ENCODE measurements at places on chromosomes 2 and 18. TPM values are rescaled to one million over a fixed set of nuclear protein-coding genes. Genes with fewer than 3 reads are reported as not detected.

Gene SCG2
- 4.4 TPM for total RNA-seq

Gene THUMPD2
- total RNA-seq: 19.5 TPM

Gene DYNAP
- 2.3 TPM for total RNA-seq

Gene CIB4
- not detected for total RNA-seq

Gene GPR75
- 4.4 TPM for total RNA-seq

Gene IL36A
- total RNA-seq: not detected

Gene SERPINB7
- not detected for total RNA-seq

Gene PKP4
- 52.3 TPM for total RNA-seq

Gene MTCL1
- total RNA-seq: 45.1 TPM

DNA sequence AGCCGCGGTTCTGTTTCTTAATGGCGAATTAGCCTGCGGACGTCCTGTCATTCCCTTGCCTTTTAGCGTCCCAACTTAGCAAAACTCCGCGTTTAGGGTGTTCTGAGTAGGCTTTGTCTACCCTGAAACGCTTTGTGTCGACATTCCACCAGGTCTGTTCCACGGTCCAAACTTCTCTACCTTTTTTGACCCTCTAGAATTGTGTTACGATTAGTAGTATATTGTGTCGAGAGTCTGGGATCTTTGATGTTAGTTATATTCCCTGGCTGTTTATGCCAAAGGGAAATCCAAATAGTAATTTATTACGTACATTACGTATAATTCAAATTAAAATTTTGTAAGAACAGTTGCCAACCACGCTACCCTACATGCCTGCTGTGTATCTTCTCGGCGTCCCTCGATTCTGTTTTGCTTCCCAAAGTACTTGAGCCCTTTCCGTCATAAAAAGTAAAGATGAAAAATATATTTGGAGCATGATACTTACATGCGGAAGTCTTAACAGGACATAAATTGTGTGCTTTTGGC is 495 bp upstream of the TTC32 start:
- H3K36me3 ChIP-seq: no peaks in the 10 kb centered on the region
- H3K27ac ChIP-seq: peak overlapping the region; percentile 47
- no peak for DNase-seq
- no peaks in the 10 kb centered on the region for H3K27me3 ChIP-seq

GRCh38 chr2:15049096-15049993 is 416.8 kb downstream of the LRATD1 start:
- H3K4me1 ChIP-seq: peaks cover 5% of the 10 kb centered on the region
- DNase-seq: no peak

GRCh38 chr2:234329202-234329960 is 167.5 kb downstream of the ARL4C start:
- no peak overlapping the region for H3K4me3 ChIP-seq
- H3K27me3 ChIP-seq: no peaks in the 10 kb centered on the region
- H3K4me1 ChIP-seq: no peaks in the 10 kb centered on the region
- H3K27ac ChIP-seq: no peak overlapping the region

- no peaks in the 10 kb centered on the region for H3K4me1 ChIP-seq
- no peaks in the 10 kb centered on the region for H3K27me3 ChIP-seq
- H3K4me3 ChIP-seq: no peak overlapping the region
- no peaks in the 10 kb centered on the region for H3K36me3 ChIP-seq
Observed at GRCh38 chr2:31066551-31066950, 71.7 kb downstream of the GALNT14 start.

DNA sequence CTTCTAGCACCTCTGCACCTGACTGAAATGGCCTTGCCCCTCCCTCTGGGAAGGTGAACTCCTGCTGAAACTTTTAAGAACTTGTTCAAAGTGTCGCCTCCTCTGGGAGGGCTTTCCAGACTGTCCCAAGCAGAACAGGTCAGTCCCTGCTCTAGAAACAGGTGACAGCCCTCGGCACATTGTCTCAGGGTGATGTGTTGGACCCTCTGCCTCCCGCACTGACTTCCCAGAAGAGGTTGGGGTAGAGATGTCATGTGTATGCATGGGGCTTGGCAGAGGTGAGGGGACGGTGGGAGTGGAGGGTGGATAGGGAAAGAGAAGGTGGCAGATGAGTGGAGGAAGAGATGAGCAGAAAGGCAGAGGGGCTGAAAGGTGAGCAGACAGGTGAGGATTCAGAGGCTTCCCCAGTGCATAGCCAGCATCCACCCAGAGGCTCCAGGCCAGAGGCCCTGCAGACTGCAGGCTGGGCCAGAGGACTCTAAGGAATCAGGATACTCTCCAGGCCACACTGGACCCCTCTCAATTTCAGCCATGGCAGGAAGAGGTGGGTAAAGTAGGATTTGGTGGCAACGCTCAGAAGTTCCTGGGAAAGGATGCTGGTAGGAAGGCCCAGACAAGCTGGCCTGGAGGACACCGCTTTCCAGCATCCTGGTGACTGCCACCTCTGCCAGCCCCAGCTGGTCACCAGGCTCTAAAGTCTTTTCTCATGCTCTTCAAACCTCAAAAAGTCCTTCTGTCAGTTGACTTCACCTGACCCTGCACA is 24.8 kb upstream of the TNS1 start:
- no peak overlapping the region for H3K27ac ChIP-seq
- no peak overlapping the region for H3K4me3 ChIP-seq

GRCh38 chr18:27845897-27846296 is 331.0 kb downstream of the CDH2 start:
- no peaks in the 10 kb centered on the region for H3K36me3 ChIP-seq
- H3K4me1 ChIP-seq: no peaks in the 10 kb centered on the region
- H3K27ac ChIP-seq: no peak overlapping the region
- no peak overlapping the region for H3K4me3 ChIP-seq
- no peaks in the 10 kb centered on the region for H3K27me3 ChIP-seq

- H3K36me3 ChIP-seq: no peaks in the 10 kb centered on the region
- H3K4me1 ChIP-seq: no peaks in the 10 kb centered on the region
- no peaks in the 10 kb centered on the region for H3K27me3 ChIP-seq
- H3K4me3 ChIP-seq: no peak overlapping the region
- DNase-seq: no peak
Observed at GRCh38 chr2:189293164-189293563, 113.6 kb upstream of the COL5A2 start.

DNA sequence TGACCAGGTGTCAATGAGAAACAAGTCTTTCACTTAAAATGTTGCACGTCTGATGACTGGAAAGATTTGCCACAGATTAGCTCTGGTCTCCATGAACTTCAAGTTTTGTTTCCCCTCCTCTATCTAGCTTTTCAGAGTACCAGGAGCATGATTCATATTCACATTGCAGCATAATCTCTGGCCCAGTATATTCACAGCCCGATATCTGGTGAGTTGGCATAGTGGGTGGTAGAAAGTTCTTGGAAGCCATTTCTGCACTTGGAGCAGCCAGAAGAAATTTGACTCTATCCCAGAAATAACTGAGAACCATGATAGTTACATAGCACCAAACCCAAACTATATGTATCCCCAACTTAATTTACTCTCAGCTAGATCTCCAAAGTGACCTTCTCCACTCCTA is 503.9 kb downstream of the PID1 start:
- no peaks in the 10 kb centered on the region for H3K4me1 ChIP-seq
- no peak for DNase-seq
- H3K4me3 ChIP-seq: no peak overlapping the region
- H3K36me3 ChIP-seq: no peaks in the 10 kb centered on the region
- H3K27me3 ChIP-seq: no peaks in the 10 kb centered on the region

DNA sequence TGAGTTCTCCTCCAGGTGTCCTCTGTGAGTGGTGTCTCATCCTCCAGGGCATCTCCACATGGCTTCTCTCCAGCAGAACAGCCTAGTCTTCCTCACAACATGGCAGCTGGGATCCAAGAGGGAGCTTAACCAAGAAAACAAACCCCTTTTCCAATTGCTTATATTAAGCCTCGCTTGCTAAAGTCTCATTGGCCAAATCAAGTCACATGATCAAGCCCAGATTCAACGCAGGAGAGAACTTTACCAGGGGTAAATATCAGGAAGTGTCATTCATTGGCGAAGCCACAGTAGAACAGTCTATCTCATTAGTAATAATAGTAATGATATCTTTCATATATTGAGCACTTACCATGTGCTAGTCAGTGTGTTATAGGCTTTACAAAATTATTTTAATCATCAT is 53.1 kb downstream of the CDC42EP3 start:
- no peaks in the 10 kb centered on the region for H3K36me3 ChIP-seq
- no peak for DNase-seq
- no peaks in the 10 kb centered on the region for H3K4me1 ChIP-seq

GRCh38 chr18:49321797-49322461 is 138.5 kb downstream of the DYM start:
- no peaks in the 10 kb centered on the region for H3K36me3 ChIP-seq
- H3K27me3 ChIP-seq: no peaks in the 10 kb centered on the region
- H3K4me3 ChIP-seq: no peak overlapping the region
- H3K4me1 ChIP-seq: peaks cover 5% of the 10 kb centered on the region
- H3K27ac ChIP-seq: no peak overlapping the region

- H3K27me3 ChIP-seq: no peaks in the 10 kb centered on the region
- H3K4me3 ChIP-seq: no peak overlapping the region
- H3K27ac ChIP-seq: no peak overlapping the region
- peaks cover 70% of the 10 kb centered on the region for H3K36me3 ChIP-seq
- DNase-seq: no peak
- no peaks in the 10 kb centered on the region for H3K4me1 ChIP-seq
Observed at GRCh38 chr18:12975488-12975887, 15.7 kb upstream of the CEP192 start.

DNA sequence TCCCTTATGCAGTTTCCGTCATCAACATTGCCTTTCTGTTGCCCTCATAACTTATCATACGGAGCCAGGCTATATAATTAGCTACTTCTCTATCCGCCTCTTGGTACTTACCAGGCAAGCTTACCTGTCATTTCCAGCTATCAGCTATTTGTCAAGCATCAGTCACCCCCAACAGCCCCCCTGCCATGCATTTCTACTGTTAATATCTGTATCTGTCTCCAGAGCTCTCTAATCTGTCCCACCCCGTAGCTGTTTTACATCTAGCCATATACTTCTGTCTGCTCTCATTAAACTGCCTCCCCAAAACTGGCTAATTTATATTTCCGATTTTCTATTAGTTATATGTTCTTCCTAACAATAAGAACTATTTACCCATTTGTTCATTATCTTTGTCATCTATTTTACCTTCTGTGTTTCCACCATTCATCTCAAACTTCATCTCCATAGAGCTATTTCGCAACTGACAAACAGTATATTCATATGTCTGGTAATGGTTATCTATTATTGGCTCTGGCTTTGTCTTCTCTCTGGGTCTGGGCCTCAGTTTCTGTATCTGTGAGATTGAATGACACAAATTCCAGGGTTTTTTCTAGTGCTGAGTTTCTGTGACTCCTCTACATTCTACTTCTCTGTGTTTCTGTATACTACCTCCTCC is 9.6 kb downstream of the EMX1 start:
- DNase-seq: no peak
- peaks cover 4% of the 10 kb centered on the region for H3K36me3 ChIP-seq
- H3K4me1 ChIP-seq: no peaks in the 10 kb centered on the region
- H3K4me3 ChIP-seq: no peak overlapping the region

All from H9 (cell line).